ENCODE measurements at places on chromosomes 1 and 21.

DNA sequence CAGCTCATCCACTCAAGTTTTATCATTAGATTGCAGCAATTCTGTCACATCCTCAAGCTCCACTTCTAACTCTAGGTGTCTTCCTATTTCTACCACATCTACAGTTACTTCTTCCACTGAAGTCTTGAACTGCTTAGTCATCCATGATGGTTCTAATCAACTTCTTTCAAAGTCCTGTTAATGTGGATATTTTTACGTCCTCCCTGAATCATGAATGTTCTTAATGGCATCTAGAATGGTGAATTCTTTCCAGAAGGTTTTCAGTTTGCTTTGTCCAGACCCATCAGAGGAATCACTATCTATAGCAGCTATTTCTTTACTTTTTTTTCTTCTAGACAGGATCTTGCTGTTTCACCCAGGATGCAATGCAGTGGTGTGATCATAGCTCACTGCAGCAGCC, 78.0 kb upstream of the RNPC3 start:
- no peak for ATAC-seq

DNA sequence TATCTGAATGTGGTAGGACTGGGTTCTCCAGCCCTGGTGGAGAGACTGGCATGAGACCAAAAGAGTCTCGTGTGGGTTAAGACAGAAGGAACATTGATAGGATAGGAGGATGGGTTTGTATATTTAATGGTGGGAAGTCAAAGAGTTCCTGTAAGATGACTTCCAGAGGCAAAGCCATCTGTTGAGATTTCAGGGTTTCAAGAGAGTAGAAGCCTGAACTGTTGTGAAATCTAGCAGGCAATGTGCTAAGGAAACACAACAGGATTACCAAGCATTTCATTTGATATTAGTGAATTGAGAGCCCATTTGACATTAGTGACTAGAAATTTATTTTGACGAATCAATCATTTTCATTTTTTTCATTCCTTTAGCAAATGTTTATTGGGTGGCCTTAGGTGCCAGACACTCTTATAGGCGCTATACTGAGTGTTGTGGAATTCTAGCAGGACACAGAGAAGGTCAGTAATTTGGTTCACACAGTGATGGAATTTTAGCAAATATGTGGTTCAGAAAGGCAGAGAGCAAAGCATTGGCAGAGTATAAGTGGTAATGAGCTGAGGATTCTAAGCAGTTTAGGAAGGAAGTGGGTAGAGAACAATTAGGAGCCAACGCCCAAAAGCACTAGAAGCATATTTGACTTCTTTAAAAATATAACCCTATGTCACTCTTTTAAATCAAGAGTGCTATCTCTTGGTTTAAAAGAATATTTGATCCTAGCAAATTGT, 149.3 kb downstream of the AK5 start:
- ATAC-seq = no peak

DNA sequence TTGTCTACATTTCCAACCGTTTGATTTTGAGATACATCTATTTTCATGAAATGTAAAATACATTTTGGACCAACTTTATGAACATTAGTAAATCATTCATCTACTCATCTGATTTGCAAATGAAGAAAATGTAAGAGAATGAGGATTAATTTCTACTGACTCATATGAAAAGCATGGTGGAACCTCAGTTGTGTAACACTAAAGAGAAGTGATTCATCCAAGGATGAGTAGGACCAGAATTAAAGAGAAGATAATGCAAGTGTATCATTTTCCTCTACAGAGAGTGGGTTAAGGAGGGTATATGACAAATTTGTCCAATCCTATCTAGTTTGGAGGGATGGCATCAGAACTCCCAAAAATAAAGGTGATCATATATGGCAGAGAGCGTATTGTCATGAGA, 1967.6 kb downstream of the MRPL39 start:
- ATAC-seq = no peak

GRCh38 chr1:198699167-198700015, 60.6 kb downstream of the PTPRC start:
- ATAC-seq = no peak

- peak; percentile 78 for ATAC-seq
Observed at GRCh38 chr1:76939050-76939816, 72.0 kb downstream of the ST6GALNAC5 start.

DNA sequence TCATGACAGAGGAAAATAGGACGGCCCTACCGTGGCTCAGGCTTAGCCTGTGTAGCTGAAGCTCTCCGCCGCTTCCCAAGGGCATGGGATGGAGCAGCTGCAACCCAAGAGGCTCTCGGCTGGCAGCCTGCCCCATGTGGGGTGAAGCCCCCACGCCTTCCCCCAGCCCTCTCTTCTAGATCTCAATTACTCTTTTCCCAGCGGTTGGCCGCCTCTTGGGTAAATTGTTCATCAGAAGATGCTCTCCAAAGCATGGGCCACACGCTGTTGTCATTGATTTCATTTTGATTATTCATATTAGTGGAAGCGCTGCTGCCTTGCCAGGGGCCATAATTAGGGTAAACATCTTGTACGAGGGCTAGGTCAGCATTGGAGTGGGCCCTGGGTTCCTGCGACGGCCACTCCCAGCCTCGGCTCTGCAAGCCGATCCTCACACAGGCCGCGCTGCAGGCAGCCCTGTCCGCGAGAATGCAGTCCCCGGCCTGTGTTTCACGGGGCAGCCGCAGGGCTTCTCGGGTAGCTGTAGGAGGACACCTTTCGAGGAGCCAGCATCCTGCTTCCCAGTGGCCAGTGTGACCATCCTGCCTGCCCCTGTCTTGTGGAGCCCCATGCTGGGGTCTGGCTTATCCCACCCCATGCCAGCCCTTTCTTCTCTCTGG, 114.4 kb upstream of the VAMP3 start:
- no peak for ATAC-seq

GRCh38 chr21:45164124-45164511, 89.7 kb downstream of the ADARB1 start:
- no peak for ATAC-seq

GRCh38 chr1:36238433-36238832, 14.2 kb downstream of the THRAP3 start:
- ATAC-seq = no peak

- no peak for ATAC-seq
Observed at GRCh38 chr1:41802532-41803501, 115.9 kb downstream of the HIVEP3 start.

DNA sequence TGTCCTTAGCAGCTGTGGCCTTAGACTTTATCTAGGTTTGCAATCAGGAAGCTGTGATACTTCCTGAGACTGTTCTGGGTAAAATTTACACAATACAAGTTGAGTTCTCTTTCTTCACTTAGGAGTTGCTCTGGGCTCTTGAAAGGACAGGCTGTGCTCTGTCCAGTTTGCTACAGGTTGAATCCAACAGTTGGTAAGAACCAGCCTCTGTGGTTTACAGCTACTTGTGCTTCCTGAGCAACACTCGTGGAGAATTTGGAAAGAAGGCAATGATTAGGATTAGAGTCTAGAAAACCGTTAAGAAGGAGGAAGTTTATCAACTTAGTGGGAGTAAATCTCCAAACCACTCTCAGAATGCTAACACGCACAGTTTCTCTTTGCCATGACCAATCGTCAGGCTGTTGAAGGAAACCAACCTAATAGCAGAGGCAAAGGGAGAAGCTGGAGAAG, 26.8 kb downstream of the GFI1 start:
- no peak for ATAC-seq

- peak; percentile 26 for ATAC-seq
Observed at GRCh38 chr1:216306830-216307229, 116.4 kb downstream of the USH2A start.

DNA sequence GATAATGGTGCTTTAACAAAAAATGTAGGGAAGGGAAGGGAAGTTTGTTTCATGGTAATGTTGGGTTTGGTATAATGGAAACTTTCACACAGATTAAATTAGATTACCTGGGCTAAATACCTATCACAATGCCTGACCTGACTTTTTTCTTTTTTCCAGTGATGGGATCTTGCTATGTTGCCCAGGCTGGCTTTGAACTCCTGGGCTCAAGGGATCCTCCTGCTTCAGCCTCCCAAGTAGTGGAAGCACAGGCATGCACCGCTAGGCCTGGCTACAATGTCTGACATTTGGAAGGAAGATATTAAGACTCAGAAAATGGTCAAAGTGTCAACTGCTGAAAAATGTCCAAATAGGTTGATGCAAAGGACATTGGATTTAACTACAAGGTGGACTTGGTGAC, 67.4 kb downstream of the KCNK1 start:
- no peak for ATAC-seq

- ATAC-seq = no peak
Observed at GRCh38 chr1:165545974-165546373, 2.2 kb downstream of the LRRC52 start.

DNA sequence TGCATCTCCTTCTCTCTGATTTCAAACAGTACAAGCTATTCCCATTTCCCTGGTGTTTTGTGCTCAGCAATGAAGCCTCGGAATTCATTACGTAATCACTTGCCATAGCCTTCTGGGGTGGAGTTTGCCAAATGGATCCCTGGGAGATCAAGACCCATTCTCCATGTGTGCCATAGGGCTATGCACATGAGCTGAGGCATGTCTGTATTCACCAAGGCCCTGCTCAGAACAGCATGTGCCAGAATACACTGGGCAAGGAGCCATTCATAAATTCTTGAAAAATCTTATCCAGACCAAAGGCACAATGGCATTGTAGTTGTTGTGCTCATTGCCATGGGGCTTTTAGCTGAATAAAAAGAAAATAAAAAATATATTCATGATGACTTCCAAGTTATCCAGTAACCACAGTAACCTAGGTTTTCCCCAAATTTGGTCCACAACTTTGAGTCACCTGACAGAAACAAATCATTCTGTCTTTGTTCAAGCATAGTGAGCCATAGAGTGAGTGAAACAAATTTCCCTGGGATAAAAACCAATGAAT, 53.0 kb downstream of the CRB1 start:
- peak; percentile 92 for ATAC-seq

DNA sequence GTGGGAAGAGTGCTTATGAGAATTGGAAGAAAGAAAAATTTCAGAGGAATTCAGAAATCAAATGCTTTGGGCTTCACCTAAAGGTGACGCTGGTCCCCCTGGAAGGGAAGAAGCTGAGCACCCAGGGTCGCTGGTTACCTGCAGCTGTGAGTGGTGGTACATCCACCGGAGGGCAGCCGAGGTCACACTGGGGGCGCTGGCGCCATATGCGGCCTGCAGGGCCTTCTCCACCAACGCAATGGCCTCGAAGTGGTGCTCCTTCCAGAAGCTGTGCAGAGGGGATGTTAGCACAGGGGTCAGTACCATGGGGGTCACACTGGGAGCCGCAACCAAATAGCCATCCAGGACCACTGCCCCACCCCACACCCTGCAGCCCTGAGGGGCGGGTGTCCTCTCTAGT, 6.1 kb downstream of the AKR7A2 start:
- ATAC-seq = no peak

DNA sequence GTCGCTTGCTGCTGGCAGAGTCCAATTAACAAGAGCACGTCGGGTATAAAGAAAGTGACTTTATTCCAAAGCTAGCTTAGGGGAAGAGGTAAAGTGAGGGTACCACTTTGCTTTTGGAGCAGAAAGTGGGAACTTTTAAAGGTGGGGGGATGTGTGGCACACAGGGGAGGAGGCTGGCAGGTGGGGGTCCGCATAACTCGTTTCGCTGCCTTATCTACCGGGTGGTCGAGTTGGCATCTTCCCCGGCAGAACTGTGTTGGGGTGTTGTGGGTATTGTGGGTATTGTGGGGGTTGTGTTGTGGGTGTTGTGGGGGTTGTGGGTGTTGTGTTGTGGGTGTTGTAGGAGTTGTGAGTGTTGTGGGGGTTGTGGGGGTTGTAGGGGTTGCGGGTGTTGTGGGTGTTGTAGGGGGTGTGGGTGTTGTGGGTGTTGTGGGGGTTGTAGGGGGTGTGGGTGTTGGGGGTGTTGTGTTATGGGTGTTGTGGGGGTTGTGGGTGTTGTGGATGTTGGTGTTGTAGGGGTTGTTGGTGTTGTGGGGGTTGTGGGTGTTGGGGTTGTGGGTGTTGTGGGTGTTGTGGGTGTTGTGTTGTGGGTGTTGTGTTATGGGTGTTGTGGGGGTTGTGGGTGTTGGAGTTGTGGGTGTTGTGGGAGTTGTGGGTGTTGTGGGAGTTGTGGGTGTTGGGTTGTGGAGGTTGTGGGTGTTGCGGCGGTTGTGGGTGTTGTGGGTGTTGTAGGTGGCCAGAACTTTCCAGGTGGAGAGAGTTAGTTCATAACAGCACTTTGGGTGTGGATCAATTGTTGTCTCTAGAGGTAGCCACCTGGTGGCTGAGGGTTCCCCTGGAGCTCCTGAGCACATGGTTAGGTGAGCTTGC, 52.7 kb downstream of the AGPAT3 start:
- no peak for ATAC-seq

GRCh38 chr1:152410028-152410427, 4.0 kb downstream of the CRNN start:
- no peak for ATAC-seq

GRCh38 chr1:42979036-42979430, 20.4 kb upstream of the SLC2A1 start:
- ATAC-seq = no peak

DNA sequence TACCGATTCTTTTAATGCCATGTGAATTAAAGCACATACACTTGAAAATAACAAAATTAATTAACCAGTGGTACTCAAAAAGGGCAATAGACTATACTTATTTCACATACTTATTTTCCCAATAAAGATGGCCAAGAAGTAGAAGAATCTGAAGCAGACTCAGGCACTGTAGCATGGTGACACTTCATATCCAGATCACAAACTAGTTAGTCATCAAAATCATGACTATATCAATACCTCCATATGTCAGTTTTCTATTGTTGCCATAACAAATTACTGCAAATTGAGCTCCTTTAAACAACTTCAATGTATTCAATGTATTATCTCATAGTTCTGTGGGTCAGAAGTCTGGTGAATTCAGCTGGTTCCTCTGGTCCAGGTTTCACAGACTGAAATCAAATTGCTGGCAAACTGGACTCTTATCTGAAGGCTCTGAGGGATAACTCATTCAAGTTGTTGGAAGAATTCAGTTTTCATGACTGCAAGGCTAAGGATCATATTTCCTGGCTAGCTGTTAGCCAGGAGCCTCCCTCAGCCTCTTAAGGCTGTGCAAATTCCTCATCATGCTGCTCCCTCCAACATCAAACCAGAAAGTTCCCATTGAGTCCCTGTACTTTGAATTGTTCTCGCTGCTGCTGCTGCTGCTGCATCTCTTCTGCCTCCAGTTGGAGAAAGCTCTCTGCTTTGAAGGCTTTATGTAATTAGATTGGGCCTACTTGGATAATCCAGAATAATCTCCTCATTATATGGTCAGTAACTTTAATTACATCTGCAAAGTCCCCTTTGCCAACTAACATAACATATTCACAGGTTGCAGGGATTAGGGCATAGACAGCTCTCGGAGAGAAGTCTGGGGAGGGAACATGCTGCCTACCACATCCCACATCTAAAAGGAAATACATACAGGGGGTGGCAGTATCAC, 91.5 kb downstream of the MRPL39 start:
- ATAC-seq = peak; percentile 25

- ATAC-seq = no peak
Observed at GRCh38 chr1:107691540-107691939, 273.4 kb downstream of the VAV3 start.

GRCh38 chr1:26278724-26279455, 996 bp upstream of the SH3BGRL3 start:
- no peak for ATAC-seq

Measured in SK-N-SH treated with all-trans-retinoic acid at 6 μM for 48 hours (cell line).